ENCODE measurements at places on chromosomes 2 and 18.

DNA sequence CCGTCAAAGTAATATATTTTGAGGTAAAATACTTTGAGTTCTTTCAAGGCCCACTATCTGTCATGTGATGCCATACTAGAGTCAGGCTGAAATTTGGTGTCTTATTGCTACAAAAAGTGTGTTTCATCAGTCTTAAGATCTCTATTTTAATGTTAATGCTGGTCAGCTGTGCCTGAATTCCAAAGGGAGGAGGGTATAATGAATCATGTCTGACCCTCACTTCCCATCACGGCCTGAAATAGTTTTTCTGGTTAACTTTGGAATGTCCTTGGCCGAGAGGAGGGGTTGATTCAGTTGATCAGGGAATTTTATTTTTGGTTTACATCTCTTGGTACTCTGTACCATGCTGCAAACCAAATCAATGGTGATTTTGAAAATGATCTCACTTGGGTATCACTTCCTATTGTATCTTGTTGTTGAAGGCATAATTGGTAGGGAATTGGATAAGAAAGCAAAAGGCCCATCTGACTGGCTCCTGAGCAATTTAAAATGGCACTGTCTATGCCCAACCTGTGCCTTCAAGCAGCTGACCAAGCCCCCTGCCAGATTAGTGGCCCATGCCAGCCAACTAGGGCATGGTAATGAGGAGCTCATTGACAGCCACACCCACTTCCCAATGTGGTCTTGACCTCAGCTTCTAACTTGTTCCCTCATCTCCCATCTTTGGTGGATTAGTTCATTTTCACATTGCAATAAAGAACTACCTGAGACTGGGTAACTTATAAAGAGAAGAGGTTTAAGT lies 6.1 kb upstream of the SLC35F5 start:
- DNase-seq = no peak

GRCh38 chr2:165277295-165277694 lies 38.1 kb downstream of the SCN2A start:
- no peak for DNase-seq

GRCh38 chr2:38722271-38723061 lies 28.7 kb downstream of the SRSF7 start:
- peak; percentile 40 for DNase-seq

GRCh38 chr18:1062588-1062987 lies 157.9 kb downstream of the ADCYAP1 start:
- no peak for DNase-seq

DNA sequence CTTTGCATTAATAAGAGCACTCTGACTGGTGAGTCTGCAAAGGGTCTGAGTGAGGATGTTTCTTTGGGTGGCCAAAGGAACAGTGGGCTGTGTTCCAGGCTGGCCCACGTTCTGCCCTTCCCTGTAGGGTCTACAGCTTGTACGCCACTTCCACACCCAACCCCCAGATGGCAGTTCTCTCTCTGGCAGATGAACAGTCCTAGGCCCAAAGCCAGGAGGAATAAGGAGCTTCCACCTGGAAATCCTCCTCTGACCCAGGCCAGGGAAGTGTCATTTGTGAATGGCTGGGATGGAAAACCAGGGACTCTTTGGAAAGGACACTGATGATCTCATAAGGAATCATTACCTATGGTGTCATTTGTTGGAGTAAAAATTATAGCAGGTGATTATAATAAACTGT lies 6.6 kb downstream of the OTOF start:
- no peak for DNase-seq

DNA sequence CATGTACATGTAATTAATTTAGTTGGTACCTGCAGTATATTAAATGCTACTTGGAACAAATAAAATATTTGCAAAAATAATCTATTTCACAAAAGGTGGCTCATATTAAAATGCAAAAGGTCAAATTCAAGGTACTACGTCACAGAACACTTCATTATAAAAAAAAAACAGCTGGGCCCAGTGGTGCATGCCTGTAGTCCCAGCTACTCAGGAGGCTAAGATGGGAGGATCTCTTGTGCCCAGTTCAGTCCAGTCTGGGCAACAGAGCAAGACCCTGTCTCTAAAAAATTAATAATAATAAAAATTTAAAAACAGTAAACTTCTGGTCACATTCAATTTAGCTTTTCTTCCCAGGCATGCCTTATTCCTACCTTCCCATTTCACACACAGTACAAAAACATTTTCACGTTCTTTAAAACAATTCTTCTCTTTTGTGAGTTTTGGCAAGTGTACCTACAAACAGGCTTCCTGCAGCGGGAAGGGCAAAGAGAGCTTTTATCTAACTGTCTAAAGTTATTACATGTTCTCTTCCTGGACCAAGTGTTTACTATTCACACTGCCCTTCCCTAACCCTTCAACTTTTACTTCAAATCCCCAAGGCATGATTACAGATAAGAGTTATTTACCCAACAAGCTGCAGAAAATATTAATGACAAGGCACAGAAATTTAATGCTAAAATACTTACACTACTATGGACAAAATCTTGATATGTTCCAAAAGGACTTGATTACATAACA lies 10.7 kb downstream of the BAZ2B start:
- no peak for DNase-seq

DNA sequence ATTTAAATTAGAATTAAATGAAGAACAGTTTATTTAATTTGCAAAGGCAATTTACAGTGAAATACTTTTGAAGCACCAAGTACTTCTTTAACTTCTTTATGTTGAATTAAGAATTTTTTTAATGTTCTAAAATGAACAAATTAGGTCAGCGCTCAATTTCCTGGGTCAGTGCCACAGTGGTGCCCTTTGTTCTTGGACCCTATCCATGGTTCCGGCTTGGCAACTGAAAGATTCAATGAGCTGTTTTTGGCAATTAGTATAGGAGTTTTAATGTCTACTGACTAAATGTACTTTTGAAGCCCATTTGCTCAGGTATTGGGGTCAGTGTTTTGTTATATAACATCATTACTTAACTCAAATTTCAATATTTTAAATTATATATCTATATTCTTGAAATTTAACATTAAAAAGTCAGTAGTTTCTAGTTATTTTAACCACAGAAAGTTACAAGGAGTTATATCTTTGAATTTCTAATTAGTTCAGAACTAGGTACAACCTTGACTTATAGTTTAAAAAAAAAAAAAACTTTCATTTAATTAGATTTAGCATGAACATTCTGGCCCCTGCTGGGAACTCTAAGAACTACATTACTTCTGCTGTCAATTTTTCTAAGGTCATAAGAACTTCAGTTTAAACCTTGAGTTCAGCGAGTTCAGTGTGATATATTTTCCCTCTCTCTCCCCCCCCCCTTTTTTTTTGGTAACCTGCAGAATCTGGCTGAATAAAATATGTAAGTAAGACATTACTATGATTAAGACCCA lies 7.6 kb upstream of the MSTN start:
- DNase-seq = peak; percentile 51

DNA sequence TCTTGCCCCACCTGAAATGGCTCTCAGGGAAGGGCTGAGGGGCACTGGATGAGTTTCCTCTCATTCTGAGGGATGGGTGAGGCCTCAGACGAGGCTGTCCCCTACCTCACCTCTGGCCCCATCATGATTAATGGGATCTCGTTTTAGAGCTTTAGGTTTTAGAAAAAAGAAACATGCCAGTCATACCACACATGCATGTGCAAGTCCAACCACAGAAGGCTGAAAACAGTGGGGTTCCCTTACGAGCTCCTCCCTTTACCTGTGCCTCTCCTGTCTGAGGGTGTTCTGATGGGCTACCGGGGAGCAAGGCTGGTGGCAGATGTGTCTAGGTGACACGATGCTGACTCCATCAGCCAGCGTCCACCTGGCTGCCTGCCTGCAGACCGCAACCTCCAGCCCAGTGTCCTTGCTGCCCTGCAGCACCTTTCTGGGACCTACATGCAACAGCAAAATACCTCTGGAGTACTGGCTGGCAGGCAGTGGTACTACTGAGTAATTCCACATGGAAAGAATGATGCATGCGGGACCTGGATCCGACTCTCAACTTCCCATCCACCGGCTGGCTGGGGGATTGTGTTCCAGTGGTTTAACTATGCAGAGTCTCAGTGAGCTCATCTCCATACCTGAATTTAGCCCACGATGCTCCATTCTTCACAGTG lies 9.1 kb upstream of the LYPD6B start:
- no peak for DNase-seq

GRCh38 chr2:151334082-151334815 lies 23.1 kb upstream of the TNFAIP6 start:
- DNase-seq = no peak

- DNase-seq = no peak
Measured at GRCh38 chr2:70949086-70949485, 13.4 kb downstream of the ATP6V1B1 start.

DNA sequence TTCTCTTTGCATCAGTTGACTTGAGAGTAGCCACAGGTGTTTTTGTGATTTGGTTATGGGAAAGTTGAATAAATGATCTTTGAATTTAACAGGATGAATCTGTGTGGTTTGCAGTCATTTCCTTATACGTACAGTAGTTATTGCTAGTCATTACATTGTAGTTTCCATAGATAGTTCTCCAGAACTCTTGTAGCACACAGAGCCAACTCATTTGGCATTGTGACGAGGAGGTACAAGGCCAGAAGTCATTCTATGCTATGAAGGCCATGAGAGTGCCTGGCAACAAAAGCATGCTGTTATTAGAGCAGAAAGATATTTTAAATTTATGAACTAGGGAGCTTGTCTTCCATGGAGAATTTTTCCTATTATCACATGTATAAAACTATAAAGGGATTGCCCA lies 973.0 kb upstream of the CHAC2 start:
- no peak for DNase-seq

DNA sequence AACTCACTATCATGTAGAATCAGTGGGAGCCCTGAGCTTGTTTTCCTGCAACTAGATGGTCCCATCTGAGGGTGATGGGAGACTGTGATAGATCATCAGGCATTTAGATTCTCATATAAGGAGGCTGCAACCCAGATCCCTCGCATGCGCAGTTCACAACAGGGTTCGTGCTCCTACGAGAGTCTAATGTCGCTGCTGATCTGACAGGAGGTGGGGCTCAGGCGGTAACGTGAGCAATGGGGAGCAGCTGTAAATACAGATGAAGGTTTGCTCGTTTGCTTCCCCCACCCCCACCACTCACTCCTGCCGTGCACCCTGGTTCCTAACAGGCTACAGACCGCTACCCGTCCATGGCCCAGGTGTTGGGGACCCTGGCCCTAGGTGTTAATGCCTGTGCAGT lies 113.6 kb downstream of the RNF144A start:
- DNase-seq = no peak

- no peak for DNase-seq
Measured at GRCh38 chr2:216004697-216005283, 8.6 kb downstream of the MREG start.

DNA sequence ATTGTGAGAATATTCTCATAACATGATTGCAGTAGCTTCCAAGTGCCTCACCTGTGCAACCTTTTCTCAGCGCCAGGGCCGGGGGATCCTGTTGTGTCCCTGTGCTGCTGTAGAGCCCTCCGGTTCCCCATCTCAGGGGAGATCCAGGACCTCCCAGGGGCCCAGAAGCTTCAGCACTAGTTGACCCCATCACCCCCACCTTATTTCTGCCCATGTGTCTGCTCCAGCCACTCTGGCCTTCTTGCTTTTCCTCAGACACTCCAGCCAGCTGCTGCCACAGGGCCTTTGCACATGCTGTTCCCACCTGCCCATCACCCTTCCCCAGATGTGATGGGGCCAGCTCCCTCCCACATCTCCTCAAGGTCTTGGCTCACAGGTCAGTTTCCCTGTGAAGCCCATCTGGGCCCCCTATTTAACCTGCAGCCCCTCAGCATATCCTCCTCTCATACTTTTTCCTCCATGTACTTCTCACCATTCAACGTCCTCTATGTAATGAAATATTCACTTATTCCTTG lies 226.5 kb downstream of the SEPTIN10 start:
- no peak for DNase-seq

DNA sequence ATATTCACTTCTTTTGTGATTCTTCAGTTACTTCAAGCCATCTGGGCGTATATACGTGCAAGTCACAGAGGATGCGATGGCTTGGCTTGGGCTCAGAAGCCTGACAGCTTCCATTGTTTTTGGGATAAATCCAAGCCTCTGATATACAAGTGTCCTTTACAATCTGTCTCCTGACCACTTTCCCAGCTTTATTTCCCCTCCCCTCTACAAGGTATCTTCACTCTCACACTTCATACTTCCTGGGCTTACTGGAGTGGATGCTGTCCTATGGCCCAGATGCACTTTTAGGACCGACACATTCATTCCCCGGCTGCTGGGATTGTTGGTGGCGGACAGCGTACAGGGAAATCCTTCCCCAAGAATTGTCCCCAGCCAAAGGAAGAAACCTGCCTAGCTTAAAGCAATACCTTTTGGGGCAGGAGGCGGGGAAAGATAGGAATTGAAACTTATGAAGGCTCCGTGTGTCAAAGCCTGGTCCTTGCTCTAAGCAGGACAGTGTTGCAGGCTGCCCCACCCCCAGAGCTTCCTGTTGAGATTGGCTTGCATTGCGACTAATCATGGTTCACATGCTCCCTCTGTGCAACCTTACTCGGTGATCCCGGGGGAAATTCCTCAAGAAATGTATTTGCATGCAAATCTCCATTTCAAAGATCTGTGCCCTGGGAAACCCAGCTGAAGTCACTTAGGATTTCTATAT lies 802.9 kb upstream of the ID2 start:
- DNase-seq = no peak

- DNase-seq = no peak
Measured at GRCh38 chr2:157055660-157056199, 201.8 kb upstream of the GALNT5 start.

DNA sequence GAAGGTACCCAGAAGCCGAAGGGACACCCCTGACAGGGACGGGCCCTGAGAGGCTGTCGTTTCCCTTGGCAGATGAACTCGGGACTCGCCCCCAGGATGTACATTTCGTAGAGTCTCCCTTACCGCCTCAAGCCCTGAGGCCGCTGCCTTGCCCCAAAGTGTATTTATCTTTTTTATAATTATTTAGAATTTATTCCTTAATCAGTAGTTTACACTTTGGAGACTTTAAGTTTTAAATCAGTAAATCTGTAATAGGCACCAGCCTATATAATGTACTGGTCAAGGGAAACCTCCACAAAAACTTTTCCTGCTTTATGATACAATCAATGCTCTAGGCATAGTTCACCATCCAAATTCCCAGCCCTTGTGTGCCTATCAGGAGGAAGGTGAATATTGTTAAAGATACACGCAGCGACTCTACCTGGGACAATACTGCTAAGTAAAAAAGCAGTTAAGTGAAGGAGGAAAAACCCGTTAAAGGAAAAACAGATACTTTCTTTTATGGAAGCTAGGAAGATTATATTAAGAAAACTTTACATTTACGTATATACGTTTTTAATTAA lies 848 bp downstream of the VRK2 start:
- DNase-seq = no peak

- no peak for DNase-seq
Measured at GRCh38 chr2:198117406-198118041, 313.1 kb downstream of the PLCL1 start.

DNA sequence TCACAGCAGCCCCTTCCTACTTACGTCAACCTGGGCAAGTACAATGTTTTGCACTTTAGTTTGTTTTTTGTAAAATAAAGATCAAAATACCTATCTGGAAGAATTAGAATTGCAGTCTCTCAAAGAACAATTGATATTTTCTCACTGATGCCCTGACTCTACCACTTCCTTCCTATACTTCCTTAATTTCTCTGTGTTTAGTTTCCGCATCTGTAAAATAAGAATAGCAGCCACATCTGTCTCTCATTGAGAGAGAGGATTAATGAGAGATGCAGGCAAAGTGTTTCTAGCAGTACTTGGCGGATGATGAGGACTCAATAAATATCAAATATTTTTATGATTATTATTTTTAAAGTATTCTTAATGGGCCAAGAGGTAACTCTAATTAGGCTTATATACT lies 122.6 kb upstream of the PIEZO2 start:
- DNase-seq = no peak
